Activated CD8-positive, alpha-beta T cell treated with anti-CD3 and anti-CD28 coated beads for 36 hours (primary cell): ENCODE measurements at places on chromosomes 3 and 15. TPM values are rescaled to one million over a fixed set of nuclear protein-coding genes. Genes with fewer than 3 reads are reported as not detected.

SH2D7 gene
- total RNA-seq, result not detected

PPP4R2 gene
- 88.6 TPM for total RNA-seq

LXN gene
- 7.1 TPM for total RNA-seq

KCNH8 gene
- total RNA-seq, result not detected

TMEM45A gene
- 1.1 TPM for total RNA-seq

GUCA1C gene
- total RNA-seq, result not detected

IL5RA gene
- total RNA-seq, result not detected

ITIH4 gene
- total RNA-seq, result 3.9 TPM

TGM4 gene
- not detected for total RNA-seq

MESP1 gene
- total RNA-seq, result 3.4 TPM

TMEM115 gene
- total RNA-seq, result 16.8 TPM

PDCD10 gene
- 68.9 TPM for total RNA-seq

TEX9 gene
- total RNA-seq, result 0.85 TPM

SPATA12 gene
- total RNA-seq, result not detected

PDZRN3 gene
- total RNA-seq, result not detected

SHC4 gene
- total RNA-seq, result 2.5 TPM

RLBP1 gene
- total RNA-seq, result not detected

NRROS gene
- 26.5 TPM for total RNA-seq

GRK7 gene
- 0.09 TPM for total RNA-seq

CCDC54 gene
- not detected for total RNA-seq

COL6A5 gene
- not detected for total RNA-seq

GOLGA8T gene
- 0.18 TPM for total RNA-seq

CLDN16 gene
- total RNA-seq, result not detected

SCAP gene
- 52.2 TPM for total RNA-seq

ASB14 gene
- not detected for total RNA-seq

CFAP20DC gene
- total RNA-seq, result 1.4 TPM

RYR3 gene
- not detected for total RNA-seq

BSN gene
- total RNA-seq, result 0.09 TPM

PEX11A gene
- total RNA-seq, result 3.3 TPM

SYNPR gene
- total RNA-seq, result not detected

HHLA2 gene
- total RNA-seq, result 2.2 TPM

RTP4 gene
- 3.4 TPM for total RNA-seq

SPINK8 gene
- total RNA-seq, result not detected

ERC2 gene
- 0.18 TPM for total RNA-seq

TRA2B gene
- total RNA-seq, result 210 TPM

GOLGA6L7 gene
- total RNA-seq, result not detected

IQCH gene
- 1.2 TPM for total RNA-seq

SMAD6 gene
- 0.41 TPM for total RNA-seq

DUT gene
- total RNA-seq, result 527 TPM

CLDN18 gene
- total RNA-seq, result not detected

LRRC31 gene
- total RNA-seq, result not detected

PIF1 gene
- total RNA-seq, result 50.0 TPM

ERICH6 gene
- total RNA-seq, result not detected

THAP10 gene
- not detected for total RNA-seq
